Activated CD4-positive, CD25-positive, alpha-beta regulatory T cell (primary cell): ENCODE measurements at places on chromosomes 12 and 14.

DNA sequence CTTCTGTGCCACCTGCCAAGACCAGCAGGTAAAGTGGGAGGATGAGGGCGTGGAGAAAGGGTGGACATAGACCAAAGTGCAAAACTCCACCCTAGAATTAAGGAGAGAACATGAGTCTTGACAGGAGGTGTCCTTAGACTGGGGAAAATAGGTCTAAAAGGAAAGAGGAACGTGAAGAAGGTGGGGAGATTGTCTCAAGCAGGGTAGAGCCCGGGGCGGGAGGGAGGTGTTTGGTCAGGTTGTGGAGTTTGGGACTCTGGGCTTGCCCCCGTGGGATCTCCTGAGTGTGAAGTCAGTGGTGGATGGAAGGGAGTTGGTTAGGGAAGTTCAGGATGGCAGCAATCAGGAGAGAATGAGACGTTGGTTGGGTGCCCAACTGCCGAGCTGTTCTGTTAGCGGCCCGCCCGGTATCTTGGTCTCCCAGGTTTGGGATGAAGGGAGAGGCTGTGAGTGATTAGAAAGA, 386 bp downstream of the DGKA start:
- no peak for DNase-seq

DNA sequence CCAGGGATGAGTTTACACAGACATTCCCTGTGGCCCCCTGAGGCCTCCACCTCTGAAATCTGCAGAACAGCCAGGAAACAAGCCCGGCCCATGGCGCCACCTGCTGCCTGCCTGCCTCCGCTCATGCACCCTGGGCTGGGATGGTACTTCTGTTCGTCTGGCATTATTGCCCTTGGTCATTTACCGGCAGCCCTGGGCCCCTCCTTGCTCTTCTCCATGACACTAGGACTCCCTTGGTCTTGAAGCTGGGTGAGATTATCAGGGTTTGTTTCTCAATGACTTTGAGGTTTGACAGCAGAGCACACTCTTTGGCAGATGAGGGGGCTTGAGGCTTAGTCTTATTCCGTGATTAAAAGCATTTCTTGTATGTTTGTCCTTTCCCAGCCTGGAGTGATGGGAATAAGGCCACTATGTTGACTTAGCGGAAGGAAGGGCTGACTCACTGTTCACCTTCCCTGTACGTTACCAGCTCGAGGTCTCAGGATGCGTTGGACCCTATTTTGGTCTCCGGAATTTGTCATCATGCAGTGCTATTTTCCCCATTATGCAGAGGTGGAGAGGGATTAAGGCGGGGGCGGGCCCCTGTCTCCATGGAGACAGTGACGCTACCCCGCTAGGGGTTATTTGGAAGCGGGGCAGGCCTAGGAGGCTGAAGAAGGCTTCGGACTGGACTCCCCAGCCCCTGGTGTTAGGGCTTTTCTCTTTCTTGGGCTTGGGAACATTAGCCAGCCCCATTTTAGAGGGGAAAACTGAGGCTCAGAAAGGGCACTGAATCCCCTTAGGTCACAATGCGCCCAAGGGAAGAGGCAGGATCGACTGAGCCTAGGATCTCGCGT, 706 bp upstream of the PEX5 start:
- peak; percentile 29 for DNase-seq

DNA sequence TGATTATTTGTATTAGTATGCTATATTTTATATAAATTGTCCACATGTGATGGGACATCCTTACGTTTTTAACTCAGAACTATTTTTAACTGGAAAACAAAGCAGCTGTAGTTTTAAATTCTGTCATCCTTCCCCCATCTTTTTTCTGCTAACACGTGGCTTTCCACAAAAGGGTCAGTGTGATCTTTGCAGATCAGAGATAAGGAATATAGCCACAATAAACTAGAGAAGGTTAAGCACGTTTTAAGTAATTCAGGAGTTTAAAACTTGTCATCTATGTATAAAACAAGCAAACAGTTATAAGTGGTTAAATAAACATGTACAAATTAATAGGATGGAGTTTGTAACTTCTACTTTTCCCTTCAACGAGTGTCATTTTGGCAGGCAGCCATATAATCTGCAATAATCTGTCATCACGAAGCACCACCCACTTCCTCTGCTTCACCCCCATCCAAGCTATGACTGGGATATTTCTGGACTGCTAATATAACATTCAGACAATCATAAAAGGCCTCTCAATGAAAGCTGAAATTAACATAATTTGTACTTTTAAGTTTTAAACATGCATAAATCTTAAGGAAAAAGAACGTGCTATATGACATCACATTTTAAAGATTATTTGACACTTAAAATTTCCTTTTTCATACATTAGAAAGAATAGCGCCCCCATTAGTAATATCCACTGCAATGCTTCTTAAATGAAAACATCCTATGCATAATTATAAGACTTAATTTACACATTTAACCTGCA, 15.3 kb downstream of the TAOK3 start:
- DNase-seq: peak; percentile 15

DNA sequence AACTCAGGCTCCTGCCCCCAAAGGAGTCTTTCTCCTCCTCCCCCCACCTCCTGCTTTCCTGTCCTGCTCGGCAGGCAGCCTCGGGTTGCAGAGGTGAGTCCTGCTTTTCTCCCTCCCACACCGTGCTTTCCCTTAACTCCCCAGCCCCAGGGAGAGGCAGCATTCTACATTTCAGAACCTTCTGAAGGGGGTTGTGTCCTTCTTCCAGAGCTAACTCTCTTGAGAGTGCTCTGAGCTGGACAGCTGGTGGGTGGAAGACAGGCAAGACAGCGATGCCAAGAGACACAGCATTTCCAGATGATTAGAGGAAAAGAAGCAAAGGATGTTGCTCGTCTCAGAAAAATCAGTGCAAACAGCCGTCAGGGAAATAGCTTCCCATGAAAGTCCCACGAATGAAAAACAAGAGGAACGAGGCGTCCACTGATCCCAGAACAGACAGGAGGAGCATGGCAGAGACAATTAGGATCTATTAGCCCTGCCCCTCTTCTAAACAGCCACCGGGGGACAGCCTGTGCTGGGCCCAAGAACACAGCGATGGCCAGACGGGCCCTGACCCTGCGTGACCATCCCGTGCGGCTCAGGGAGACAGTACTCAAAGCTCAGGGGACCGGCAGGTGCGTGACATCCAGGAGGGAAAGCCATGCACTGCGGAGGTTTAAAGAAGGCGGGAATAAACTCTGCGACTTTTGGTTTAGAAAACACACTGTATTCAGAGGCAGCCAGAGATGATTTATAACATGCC, 216.5 kb upstream of the RTL1 start:
- DNase-seq: no peak

GRCh38 chr12:12202747-12203146, 64.1 kb downstream of the LRP6 start:
- DNase-seq: no peak

- DNase-seq: no peak
Measured at GRCh38 chr12:78580296-78580695, 284.3 kb upstream of the SYT1 start.

DNA sequence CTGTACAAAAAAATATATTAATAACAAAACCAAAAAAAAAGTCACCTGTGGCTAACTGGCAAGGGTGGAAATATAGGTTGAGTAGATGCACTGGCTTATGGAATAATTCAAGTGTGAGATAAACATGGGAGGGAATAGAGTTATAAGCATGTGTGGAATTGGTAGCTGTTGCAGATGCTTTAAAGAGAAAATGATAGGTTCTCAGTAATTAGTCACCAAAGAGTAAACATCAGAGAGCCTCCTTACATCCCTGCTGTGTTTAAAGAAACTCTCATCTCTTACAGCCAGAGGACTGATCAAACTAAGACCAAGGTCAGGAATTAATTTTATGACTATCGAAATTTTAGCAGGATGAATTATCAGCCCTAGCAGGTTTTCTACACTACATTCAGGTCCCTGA, 70.5 kb downstream of the EGLN3 start:
- DNase-seq: no peak

GRCh38 chr12:55676707-55677106, 31.0 kb downstream of the ITGA7 start:
- DNase-seq: no peak

- DNase-seq: no peak
Measured at GRCh38 chr12:117017807-117018206, 81.4 kb downstream of the TESC start.
